Activated CD4-positive, alpha-beta T cell treated with anti-CD3 and anti-CD28 coated beads for 36 hours (primary cell): ENCODE measurements at places on chromosomes 1 and 21.

GRCh38 chr1:29855561-29856160 lies 619.3 kb downstream of the PTPRU start:
- DNase-seq, result no peak

- no peak for DNase-seq
Observed at GRCh38 chr1:24454673-24455072, 39.1 kb downstream of the NIPAL3 start.

GRCh38 chr1:53644496-53644895 lies 94.5 kb downstream of the GLIS1 start:
- DNase-seq, result no peak

GRCh38 chr1:155113450-155113980 lies 14.2 kb upstream of the EFNA1 start:
- no peak for DNase-seq

GRCh38 chr1:230693221-230693620 lies 20.7 kb downstream of the AGT start:
- no peak for DNase-seq

GRCh38 chr21:35048706-35049617 lies at the start of gene RUNX1:
Gene RUNX1, minus strand, starts transcription at chr21:35049302.
- peak; percentile 88 for DNase-seq

- no peak for DNase-seq
Observed at GRCh38 chr1:212507369-212507768, 74.6 kb downstream of the NENF start.

DNA sequence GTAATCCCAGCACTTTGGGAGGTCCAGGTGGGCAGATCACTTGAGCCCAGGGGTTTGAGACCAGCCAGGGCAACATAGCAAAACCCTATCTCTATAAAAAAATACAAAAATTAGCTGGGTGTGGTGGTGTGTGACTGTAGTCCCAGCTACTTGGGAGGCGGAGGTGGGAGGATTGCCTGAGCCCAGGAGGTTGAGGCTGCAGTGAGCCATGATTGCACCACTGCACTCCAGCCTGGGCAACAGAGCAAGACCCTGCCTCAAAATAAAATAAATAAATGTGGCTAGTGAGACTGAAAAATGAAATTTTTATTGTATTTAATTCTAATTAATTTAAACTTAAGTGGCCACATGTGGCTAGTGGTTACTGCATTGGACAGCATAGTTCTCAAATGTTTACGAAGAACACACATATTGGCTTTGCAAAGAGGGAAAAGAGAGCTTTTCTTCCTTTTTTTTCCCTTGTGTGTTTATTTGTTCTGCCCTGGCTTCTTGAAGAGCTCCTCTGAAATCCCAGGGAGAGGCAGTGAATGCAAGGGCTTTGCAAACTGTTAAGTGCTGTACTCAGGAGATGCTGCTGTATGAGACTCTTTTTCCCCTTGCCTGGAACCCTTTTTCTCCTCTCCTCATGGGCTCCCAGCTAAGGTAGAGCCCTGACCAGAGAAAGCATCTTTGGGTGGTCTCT lies 59.0 kb upstream of the RPL11 start:
- DNase-seq, result no peak

- peak; percentile 52 for DNase-seq
Observed at GRCh38 chr21:34243562-34243961, 120.2 kb upstream of the KCNE2 start.

DNA sequence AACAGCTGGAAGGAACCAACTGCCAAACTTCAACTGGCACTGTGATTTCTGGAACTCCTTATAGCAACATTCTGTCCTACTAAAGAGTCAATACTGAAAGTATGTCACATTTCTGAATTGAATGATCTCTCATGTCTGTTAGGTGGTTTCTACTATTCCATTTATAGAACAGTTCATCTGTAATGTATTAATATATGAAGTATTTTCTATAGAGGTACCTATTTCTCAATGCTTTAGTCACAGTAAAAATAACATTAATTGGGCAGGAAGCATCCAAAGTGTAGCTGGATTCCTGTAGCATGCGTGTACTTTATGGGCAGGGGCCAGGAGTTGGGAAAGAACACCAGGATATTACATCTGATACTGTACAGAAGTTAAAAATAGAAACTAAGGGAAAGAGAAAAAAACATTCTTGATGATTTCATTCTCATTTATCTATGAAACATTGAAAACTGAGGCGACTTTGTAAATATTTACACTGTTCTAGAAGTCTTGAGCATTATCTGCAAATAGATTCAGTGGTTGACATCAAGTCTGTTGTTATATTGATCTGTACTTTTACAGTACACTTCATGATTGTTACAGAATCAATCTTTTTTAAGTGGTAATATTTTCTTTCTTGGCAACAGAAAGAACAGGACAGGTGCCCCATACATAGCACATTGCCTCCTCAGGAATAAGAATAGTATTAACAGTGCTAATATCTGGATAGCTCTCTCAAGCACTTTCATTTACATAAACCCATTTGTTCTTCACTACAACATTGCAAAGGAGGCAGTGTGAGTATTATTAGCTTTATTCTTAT lies 6.2 kb upstream of the ZNF281 start:
- DNase-seq, result no peak

GRCh38 chr1:30660241-30660640 lies 63.1 kb downstream of the MATN1 start:
- no peak for DNase-seq

GRCh38 chr1:70051926-70052325 lies 153.5 kb downstream of the LRRC40 start:
- no peak for DNase-seq

- DNase-seq, result no peak
Observed at GRCh38 chr1:10791105-10791951, 5.1 kb downstream of the CASZ1 start.

GRCh38 chr1:13540866-13541265 lies 27.1 kb upstream of the LRRC38 start:
- DNase-seq, result no peak

- DNase-seq, result no peak
Observed at GRCh38 chr21:15031790-15032357, 32.9 kb downstream of the NRIP1 start.

- DNase-seq, result no peak
Observed at GRCh38 chr1:86948212-86948611, 33.8 kb downstream of the HS2ST1 start.

GRCh38 chr1:209993061-209993830 lies 55.2 kb downstream of the SYT14 start:
- DNase-seq, result no peak

- peak; percentile 60 for DNase-seq
Observed at GRCh38 chr1:154329551-154330131, 4.3 kb downstream of the ATP8B2 start.

- DNase-seq, result no peak
Observed at GRCh38 chr1:233082778-233083550, 132.6 kb downstream of the NTPCR start.

- DNase-seq, result no peak
Observed at GRCh38 chr1:175232335-175232734, 39.8 kb upstream of the KIAA0040 start.

- no peak for DNase-seq
Observed at GRCh38 chr1:234748066-234748465, 138.1 kb upstream of the IRF2BP2 start.

GRCh38 chr1:210143465-210144062 lies 89.0 kb upstream of the SERTAD4 start:
- DNase-seq, result peak; percentile 80

DNA sequence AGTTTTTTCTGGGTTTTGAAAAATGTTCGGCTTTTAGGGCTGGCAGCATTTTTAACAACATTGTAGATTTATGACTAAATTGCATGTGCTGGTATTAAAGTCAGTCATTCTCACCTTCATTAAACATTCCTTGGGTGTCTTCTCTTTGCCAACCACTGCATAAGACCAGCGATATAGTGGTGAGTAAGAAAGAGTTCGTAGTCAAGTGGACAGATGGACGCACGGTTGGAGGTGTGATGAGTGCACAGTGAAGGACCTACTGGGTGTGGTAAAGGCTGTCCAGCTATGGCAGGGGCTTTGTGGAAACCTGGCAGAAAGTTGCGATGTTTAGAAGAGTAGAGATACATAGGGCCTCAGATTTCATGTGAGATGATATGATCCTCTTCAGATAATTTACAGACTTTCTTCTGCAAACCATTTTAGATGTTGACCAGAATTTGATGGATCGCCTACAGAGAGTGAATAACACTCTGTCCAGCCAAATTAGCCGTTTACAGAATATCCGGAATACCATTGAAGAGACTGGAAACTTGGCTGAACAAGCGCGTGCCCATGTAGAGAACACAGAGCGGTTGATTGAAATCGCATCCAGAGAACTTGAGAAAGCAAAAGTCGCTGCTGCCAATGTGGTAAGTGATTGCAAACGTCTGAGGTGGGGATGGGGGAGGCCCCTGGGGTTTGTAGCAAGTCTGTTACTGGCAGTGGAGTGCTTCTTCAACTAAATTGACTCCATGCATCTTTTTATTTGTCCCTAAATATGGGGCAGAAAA lies 56.0 kb upstream of the LAMC2 start:
- DNase-seq, result no peak

GRCh38 chr1:179447489-179447888 lies 81.7 kb downstream of the AXDND1 start:
- DNase-seq, result peak; percentile 22

DNA sequence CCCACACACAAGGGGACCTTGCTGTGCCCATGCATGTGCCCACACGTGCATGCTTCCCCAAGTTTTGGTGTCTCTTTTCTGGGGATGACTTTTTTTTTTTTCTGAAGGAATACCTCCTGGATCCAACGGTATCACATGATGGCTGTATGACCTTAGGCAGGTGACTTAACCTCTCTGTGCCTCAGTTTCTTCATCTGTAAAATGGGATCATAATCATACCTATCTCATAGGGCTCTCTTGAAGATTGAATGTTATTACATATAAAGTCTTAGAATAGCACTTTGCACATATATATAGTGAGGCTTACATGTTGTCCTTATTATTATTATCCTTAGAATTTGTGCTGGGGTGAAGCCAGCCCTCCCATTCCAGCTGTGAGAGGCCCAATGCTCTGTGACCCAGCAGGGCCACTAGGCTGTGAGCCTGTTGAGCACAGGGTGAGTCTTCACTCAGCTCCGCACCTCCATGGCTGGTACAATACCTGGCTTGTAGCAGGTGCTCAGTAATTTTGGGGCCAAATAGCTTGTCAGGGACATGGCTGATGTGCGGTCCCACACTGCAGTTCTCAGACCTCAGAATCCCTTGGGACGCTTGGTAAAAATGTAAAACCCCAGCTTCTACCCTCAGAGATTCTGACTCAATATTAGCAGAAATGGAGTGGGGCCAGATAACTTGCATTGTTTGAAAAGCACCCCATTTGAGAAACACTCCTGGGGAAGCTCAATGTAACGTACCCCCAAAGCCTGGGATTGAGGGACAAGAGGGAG lies 20.6 kb downstream of the STUM start:
- DNase-seq, result no peak
